ENCODE measurements at places on chromosomes 5 and 9.

DNA sequence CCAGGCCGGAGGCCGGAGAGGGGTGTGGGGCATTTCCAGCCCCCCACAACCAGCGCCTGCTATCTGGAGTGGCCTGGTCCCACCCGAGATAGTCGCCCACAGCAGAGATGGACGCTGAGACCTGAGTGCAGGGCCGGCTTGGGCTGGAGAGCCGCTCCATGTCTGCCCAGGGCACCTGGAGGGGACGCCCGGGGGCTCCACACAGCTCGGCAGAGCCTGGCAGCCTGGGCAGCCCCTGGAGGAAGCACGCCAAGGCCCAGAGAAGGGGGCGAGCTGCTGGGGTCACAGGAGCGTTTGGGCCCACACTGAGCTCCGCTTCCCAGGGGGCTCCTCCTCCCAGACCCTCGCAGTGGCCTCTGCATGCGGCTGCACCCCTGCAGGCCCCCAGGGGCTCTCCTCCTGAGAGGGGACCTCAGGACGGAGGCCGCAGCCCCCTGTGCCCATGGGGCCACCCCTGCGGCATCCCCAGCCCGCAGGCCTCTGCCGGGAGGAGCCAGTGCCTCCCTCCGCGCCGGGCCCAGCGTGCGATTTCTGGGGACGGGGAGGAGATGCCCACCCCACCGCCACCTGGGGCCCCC lies 42.2 kb upstream of the EGFL7 start:
- no peak for DNase-seq

DNA sequence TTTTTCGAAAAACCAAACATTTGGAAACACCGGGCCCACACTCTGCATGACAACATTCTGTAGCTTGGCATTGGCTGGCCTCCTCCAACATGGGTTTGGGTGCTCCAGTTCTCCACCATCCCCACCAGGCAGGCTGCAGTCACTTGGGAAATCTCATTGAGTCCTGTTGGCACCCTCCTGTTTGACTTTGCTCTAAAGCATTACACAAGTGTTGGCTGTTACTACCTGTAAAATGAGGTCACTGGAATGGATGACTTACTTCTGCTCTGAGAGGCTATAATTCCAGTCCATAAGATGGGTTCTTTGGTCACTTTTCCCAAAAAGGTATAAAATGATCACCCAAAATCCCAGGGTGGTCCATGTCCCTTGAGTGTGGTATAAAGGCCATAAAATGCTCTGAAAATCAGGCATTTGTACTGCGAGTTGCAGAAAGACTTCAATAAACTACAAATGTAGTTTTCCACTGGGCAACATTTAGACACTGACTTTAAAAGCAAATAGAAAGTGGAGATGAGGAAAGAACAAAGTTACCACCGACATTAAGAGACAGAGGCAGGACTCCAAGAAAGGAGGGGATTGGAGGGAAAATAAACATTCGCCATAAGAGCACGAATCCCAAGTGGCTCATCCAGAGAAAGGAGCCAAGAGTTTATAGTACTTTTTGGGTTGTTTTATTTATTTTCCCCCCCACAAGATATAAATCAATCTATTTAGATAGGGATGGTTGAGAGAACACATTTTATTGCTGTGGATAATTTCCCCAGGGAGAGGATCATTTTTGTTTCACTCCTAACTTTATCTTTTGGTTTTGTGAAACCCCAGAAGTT lies 295.1 kb downstream of the TLE1 start:
- DNase-seq: no peak

DNA sequence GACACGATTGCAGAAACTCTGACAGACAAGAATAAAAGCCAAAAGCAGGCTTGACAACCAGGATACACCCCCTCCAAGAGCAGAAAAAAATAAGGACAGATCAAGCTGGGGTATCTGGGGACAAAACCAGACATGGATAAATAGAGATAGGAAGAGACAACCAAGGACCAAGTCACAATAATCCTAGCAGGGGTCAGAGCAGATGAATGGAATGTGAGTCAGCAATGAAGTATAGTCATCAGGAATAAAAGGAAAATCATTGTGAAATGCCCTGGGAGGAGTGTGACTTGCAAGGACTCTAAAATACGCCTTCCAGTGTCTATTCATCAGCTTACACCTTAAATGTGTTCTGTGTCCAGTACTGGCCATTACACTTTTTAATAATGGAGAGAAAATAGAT lies 206.8 kb downstream of the CAAP1 start:
- DNase-seq: no peak

- no peak for DNase-seq
Measured at GRCh38 chr5:130720355-130720754, 444.7 kb downstream of the HINT1 start.

- DNase-seq: no peak
Measured at GRCh38 chr9:17580119-17580518, 1.3 kb downstream of the SH3GL2 start.

DNA sequence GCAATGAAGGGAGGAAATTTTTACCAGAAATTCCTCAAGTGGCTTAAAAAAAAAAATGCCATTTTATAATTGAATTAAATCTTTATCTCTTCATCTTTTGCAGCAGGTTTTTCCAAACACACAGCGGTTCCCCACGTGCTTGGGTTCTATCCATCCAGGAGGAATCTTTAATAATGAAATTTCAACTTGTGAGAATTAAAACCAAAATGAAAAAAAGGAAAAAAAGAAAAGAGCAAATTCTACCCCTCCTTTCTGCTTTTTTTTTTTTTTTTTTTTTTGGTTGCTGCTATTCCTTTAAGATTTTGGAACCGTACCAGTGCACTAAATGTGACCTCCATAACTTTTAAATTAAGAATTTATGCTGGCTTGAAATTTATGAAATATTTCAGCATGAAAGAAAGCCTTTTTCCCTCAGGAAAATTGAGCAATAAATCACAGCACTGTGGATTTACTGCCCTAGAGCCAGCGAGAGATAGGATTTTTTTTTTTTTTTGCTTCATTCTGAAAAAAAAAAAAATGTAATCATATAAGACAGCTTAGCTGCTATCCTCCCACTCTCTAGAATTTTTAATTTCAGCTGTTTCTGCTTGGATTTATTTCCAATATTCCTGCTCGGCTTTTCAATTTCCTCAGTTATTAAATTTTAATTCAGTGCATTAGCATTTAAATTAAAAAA lies 88.5 kb downstream of the ZNF618 start:
- no peak for DNase-seq

DNA sequence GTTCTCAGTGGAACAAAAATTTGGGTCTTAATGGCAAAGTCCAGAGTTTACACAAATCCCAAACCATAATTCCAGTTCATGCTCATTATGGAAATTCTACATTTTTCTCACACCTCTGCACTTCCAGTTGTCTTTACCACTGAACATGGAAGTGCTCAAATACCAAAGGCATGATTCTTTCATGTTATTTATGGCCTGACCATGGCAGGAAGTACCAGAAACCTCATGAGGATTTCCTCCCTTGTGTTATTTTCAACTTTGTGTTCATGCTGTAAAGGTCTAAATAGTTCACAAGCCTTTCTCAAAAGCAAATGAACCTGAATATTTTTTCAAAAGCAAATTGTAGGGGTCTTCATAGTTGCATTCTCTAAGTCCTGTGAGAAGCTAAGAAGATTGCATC lies 82.0 kb upstream of the ITGA1 start:
- DNase-seq: no peak

DNA sequence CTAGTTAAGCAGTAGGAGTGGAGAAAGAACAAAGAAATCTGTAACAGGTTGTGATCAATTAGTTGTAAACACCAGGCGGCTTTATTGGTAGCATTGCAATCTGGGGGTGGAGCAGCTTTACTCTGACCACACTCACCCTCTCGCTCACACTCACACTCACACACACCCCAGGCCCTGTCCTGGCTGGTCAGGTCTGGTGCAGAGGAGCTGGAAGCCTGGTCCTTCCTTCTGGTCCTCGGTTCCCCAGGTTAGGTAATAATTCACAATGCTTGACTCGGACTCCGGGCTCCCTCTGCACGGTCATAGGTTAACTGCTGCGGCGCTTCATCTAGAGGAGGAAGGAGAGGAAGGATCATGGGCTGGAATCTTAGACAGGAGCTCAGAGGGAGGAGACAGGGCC lies 1.6 kb downstream of the CCL19 start:
- no peak for DNase-seq
